GM19239 (cell line): ENCODE measurements at places on chromosomes 11 and 22.

DNA sequence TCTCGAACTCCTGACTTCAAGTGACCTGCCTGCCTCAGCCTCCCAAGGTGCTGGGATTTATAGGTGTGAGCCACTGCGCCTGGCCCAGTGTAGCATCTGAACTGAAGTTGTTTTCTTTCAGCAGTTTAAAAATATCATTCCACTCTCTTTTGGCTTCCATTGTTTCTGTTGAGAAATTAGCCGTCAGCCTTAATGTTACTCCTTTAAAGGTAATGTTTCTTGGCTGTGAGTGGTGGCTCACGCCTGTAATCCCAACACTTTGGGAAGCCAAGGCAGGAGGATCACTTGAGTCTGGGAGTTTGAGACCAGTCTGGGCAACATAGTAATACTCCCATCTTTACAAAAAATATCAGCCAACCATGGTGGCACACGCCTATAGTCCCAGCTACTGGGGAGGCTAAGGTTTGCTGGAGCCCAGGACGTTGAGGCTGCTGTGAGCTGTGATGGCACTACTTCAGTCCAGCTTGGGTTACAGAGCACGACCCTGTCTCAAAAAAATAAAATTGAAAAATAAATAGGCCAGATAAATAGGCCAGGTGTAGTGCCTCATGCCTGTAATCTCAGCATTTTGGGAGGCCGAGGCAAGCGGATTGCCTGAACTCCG is 25.9 kb downstream of the MCAM start:
- no peak for DNase-seq

- no peak for DNase-seq
Observed at GRCh38 chr11:119594639-119595249, 134.3 kb downstream of the NECTIN1 start.

- DNase-seq = no peak
Observed at GRCh38 chr22:33605221-33605620, 315.1 kb downstream of the LARGE1 start.

DNA sequence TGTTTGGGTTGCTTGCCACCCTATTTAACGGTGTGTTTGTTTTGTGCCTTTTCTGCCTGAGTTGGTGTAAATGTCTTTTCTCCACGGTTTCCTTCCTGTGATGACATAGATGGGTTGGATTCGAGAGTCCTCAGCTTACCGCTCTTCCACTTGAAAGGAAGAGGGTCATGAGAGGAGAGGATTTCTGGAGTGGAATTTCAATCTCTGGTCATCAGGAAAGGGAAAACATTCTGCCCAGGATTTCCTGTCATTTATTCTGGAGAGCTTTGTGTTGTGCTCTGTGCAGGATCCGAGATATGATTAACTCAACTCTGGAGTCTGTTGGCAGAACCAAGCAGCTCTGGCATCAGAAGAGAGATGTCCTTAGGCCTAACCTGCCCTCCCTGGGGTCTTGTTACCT is 605.2 kb downstream of the NTM start:
- DNase-seq = no peak

DNA sequence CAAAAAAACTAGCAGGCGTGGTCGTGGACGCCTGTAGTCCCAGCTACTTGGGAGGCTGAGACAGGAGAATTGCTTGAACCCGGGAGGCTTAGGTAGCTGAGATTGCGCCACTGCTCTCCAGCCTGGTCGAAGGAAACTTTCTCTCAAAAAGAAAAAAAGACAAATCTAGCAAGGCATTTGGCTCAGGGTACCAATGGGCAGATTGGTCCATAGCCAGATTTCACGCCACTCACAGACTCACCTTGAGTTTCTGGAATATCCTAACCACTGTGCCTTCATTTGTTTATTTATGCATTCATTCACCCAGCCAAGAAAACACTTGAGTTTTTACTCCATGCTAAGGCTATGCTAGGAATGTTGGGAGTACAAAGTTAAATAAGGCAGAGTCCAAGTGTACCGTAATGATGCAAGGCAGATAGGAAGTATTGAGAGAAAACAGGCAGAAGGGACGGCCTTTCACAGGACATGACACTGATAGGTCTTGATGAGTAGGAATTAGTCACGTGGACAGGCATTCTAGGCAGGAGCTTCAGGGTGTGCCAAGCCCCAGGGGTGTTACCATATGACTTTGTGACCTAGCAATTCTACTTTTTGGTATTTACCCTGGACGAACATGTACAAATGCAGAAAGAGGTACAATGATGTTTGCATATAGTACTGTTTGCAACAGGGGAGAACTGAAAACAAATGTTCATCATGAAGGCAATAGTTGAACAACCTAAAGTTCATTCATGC is 3.0 kb upstream of the PACSIN3 start:
- DNase-seq = no peak

DNA sequence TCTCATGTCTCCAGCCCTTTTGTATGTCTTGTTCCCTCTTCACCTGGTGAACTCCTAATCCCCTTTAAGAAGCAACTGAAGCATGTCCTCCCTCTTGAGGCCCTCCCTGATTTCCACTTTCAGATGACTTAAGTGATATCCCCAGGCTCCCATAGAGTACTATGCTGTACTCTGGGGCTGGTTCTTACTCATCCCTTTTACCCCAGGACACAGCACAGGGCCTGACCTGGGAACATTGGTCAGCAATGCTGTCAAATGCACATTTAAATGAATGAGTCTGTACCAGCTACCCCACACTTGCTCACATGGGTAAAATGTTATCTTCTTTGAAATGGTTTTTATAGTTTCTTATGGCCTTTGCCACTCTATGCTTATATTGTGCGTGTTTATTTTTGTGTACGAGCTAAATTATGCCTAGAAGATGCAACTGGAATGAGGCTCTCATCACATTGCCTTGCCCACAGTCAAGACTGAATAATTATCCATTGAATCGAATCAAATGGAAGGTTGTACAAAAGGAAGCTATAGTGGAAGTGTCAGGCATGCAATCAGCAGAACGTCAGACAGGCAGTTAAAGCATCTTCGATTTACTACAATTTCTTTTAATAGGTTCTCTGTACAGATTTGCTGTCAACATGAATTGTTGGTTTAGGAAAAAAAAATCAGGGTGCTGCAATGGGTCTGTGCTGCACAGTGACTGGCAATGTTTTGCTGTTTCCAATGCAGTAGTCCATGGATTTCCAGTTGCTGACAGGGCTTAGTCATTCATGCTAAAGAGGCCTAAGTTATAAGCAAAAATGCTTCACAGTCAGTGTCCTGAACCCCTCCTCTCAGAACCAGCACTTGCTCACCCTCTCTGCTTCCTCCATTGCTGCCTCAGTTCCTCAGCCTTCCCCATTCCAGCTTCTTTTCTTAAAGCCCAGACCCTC is 79.5 kb downstream of the PARVA start:
- no peak for DNase-seq

DNA sequence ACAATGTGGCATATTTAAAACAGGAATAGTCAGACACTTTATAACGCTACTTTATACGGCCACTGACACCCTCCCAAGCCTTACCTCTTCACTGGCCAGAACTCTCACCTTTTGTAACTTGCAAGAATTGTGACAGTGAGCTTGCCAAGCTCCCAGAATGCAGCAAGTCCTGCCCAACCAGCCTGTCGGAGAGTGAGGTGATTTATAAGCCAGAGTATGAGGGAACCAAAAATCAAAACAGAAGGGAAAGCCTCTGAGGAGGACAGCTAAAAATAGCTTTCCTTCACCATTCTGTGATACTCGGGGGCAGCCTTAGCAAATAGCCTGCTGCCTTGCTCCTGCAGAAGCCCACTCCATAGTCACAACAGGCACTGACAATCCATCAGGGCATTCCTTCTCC is 229.7 kb downstream of the FAM76B start:
- DNase-seq = no peak

DNA sequence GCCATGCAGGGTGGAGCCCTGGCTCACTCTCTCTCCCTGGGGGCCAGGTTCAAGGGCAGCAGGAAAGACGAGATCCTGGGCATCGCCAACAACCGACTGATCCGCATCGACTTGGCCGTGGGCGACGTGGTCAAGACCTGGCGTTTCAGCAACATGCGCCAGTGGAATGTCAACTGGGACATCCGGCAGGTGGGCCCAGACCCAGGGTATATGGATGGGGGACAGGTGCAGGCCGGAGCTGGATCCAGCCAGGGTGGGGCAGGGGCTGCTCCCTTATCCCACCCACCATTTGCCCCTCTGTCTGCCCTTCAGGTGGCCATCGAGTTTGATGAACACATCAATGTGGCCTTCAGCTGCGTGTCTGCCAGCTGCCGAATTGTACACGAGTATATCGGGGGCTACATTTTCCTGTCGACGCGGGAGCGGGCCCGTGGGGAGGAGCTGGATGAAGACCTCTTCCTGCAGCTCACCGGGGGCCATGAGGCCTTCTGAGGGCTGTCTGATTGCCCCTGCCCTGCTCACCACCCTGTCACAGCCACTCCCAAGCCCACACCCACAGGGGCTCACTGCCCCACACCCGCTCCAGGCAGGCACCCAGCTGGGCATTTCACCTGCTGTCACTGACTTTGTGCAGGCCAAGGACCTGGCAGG is 2.9 kb downstream of the TRPT1 start:
- DNase-seq = no peak

DNA sequence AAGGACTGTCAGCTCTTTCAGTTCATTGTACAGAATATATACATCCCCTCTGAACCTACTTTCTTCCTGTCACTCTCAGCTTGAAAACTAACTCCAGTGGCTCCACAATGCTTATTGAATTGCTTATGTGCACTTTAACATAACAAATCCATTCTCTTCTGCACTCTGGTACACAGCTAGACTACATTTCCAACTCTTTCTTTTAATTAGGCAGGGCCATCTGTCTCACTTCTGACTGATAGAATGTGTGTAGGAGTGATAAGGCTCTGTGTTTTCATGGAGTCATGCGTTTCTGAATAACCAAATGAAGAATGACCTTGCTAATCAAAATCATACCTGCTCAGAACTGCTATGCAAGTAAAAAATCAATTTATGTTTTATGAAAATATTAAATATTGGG is 278.5 kb upstream of the CCDC179 start:
- DNase-seq = no peak

GRCh38 chr11:9016916-9017642 is 13.3 kb upstream of the NRIP3 start:
- no peak for DNase-seq

- no peak for DNase-seq
Observed at GRCh38 chr11:121651257-121651605, 198.5 kb upstream of the SORL1-AS1 start.

DNA sequence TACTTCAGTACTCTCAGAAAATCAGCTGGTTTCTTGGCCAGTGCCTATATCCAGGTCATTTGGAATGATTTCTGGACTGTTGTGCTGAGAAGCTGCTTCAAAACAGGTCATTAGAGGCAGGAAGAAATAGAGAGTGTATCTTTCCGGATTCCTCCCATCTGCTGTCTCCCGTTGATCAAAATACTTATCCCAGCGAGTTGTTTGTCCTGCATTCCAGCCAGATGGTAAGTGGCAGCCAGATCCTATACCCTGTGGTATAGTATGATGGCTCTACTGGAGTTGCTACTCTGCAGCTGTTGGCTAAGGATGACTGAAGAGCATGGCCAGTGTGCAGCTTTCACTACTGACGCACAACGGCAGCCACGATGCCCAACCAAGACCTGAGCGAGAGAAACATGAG is 560.9 kb upstream of the ANO5 start:
- no peak for DNase-seq

DNA sequence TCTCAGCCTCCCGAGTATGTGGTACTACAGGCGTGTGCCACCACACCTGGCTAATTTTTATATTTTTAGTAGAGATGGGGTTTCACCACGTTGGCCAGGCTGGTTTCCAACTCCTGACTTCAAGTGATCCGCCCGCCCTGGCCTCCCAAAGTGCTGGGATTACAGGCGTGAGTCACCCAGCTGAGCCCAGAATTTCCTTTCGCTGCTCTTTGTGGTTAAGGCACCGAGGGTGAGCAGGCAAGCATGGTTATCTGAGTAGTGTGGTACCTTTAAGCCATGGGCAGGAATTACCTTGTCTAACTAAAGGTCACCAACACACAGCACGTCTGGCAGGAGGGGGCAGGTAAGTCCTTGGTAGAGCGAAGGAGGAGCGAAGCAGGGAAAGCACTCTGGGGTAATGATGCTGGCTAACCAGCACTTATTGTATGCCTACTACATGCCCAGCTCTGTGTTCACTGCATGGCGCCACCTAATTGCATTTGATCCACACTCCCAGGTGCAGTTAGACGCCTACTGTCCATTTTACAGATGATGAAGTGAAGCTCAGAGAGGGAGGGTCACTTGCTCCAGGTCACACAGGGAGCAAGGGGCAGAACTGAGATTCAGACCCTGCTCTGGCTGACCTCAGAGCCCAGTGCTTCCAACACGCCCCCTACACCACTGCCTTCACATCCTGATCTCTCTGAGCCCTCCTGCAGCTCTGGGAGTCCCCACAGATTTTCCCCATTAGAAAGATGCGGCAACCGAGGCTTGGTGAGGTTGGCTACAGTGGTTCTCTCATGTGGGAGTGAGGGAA is 45.7 kb downstream of the TRIOBP start:
- no peak for DNase-seq

GRCh38 chr11:119436711-119437110 is 13.7 kb upstream of the THY1 start:
- DNase-seq = no peak

GRCh38 chr22:39422101-39422500 is 22.5 kb downstream of the TAB1 start:
- DNase-seq = no peak

DNA sequence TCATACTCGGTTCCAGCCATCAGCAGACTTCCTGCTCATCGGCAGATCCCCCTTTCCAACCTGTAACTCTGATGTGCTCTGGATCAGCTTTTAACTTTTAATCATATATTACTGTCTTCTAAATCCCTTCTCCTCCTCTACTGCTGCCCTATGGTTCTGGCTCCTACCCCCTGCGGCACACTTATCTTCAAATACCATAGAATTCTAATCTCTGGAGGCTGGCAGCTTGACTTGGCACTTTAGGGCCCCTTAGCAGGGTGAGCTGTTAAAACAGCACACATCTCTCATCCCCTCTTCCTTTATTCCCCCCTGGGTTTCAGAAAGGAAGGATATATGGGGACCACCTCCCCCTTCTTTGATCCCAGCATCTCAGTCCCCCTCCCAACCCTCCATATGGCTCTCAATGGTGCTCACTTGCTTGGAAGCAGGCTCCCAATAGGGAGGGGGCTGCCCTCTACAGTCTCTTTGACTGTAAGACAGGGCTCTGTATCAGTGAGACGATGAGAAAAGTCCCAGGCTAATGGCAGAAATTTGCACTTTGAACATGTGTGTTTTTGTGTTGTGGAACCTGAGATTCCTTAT is 4.4 kb upstream of the CNTF start:
- no peak for DNase-seq
